ENCODE measurements at places on chromosomes 12 and 14.

GRCh38 chr14:92747701-92748258 is 647 bp downstream of the LGMN start:
- no peak for DNase-seq

DNA sequence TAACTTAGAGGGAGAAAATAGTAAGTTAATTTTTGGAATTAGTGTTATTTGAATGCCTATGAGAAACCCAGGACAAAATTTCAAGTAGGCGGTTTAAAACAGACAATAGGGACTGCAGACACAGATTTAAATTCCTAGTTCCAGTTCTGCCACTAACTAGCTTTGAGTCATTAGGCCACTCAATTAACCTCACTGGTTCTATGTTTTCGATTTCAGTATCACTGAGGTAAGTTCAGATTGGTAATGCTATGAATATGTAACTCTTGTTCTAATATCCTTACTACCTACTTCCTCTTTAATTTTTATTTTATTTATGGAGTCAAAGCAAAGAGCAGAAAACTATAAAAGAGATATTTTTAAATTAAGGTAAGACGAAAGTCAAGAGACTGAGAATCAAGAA is 52.6 kb downstream of the GALC start:
- no peak for DNase-seq

- DNase-seq, result no peak
Observed at GRCh38 chr12:70663838-70664237, 26.6 kb upstream of the PTPRB start.

DNA sequence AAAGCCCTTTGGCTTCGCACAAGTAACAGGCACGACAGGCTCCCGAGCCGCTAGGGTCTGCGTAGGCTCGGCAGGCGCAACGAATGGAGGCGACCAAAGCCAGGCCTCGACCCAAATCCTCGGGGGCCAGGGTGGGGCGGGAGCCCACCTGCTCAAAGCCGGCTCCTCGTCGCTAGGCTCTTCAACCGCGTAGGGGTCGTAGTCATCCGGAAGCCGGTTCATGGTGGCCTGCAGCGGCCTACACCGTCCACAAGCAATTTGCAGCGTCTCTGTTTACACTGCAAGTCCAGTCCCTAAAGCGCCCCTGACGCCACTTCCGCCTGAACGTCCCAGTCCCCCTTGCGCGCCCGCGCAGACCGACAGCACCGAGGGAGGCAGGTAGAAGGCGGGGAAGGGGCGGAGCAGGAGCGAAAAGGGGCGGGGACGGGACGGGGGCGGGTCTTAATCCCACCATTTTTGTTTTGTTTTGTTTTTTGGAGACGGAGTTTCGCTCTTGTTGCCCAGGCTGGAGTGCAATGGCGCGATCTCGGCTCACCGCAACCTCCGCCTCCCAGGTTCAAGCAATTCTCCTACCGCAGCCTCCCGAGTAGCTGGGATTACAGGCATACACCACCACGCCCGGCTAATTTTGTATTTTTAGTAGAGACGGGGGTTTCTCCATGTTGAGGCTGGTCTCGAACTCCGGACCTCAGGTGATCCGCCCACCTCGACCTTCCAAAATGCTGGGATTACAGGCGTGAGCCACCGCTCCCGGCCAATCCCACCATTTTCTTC is at the start of gene EAPP:
EAPP (minus strand) TSS at position 295 of the 774 bp plus-strand sequence; CDS start at position 222, 73 bp downstream.
- DNase-seq, result peak; percentile 95

DNA sequence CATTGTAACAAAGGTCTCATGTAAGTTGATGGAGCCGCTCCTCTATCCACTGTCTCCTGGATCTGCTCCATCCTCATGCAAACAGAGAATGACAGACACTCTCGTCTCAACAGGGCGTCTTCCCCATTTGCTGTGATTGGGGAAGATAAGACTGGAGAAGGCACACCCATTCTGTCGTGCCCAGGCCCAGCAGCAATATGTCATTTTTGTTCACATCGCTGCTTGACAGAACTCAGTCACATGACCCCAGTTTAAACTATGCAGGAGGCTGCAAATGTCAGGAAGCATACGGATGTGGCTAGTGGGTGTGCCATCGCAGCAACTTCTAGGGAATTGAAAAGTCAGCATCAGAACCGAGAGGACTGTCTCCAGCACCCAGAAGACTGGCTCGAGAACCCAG is 290.5 kb downstream of the TMEM132D start:
- DNase-seq, result no peak

GRCh38 chr12:108833757-108834472 is 23.5 kb downstream of the SSH1 start:
- DNase-seq, result no peak

DNA sequence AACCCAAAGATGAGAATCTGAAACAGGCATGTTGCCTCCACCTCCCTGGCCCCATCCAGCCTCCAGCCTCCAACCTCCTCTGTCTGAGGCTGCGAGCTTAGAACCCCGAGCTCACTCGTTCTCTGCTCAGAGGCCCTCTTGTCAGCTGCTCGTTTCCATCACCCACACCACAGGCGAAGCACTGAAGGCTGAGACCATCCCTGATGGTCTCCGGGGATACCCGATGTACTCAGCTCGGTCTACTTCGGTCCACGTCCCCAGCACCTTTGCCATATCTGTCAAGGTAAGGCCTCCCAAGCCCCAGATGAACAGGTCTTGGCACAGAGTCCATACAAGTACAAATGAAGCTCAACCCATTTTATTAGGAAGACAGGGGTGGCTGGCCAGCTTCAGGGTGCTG is 72.4 kb downstream of the TTC7B start:
- DNase-seq, result no peak

GRCh38 chr12:108592033-108592909 is 5.6 kb downstream of the TMEM119 start:
- DNase-seq, result no peak

DNA sequence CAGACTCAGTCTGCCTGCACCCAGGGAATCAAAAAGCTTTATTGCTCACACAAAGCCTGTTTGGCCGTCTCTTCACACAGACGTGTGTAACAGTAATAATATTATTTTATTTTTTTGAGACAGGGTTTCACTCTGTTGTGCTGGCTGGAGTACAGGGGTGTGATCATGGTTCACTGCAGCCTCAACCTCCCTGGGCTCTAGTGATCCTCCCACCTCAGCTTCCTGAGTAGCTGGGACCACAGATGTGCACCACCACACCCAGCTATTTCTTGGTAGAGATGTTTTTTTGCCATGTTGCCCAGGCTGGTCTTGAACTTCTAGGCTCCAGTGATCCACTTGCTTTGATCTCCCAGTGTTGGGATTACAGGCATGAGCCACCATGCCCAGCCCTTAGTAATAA is 88.4 kb upstream of the DCD start:
- DNase-seq, result no peak

DNA sequence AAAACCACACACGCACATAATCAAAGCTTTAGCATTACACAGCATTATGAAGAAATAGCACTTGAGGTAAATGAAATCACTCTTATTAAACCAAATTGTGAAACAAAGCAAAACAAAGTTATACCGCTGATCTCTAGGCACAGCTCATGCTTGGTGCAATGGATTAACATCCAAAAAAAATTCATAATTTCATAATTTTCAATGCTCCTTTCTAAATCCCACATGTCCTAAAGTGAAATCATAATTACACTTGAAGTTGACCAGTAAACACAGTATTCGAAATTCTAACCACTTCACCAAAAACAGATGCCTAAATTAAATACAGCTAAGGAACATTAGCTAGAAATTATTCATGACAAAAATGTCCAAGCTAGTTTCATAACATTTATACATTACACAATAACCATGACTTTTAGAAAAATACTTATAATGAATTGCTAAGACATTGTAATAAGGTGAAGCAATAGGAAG is 1.5 kb downstream of the MLH3 start:
- DNase-seq, result no peak

GRCh38 chr14:78592616-78593219 is 422.5 kb downstream of the NRXN3 start:
- DNase-seq, result no peak

DNA sequence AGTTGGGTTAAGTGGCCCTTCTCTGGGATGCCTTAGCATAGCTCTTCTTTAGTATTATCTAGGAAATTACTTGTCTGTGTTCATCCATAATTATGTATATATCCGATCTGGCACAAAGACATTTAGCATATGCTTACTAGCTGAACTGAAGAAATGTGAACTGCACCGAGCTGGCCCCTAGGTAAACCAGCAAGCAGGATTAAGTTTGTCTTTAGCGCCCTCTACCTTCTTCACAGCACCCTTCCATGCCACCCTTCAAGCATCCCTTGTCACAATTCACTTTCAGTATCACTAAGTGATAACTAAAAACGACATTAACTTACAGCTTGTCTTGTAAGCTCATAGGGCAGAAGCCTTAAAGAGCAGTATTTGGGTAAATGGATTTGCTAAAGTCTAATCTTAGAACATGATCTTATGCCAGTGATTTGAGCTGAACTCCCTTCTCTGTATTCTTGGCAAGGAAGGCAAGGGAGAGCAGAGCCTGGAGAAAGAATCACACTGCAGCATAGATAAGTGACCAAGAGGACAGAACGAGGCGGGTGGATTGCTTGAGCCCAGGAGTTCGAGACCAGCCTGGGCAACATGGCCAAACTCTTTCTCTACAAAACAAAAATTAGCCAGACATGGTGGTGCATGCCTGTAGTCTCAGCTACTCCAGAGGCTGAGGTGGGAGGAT is 2.6 kb upstream of the HAL start:
- DNase-seq, result peak; percentile 33

- DNase-seq, result no peak
Observed at GRCh38 chr14:22508150-22508457, 80.9 kb downstream of the DAD1 start.
